CD8-positive, alpha-beta T cell (primary cell): ENCODE measurements at places on chromosomes 2 and 18.
A peak's percentile ranks its signal among the peaks of the same experiment; 100 is the strongest.

DNA sequence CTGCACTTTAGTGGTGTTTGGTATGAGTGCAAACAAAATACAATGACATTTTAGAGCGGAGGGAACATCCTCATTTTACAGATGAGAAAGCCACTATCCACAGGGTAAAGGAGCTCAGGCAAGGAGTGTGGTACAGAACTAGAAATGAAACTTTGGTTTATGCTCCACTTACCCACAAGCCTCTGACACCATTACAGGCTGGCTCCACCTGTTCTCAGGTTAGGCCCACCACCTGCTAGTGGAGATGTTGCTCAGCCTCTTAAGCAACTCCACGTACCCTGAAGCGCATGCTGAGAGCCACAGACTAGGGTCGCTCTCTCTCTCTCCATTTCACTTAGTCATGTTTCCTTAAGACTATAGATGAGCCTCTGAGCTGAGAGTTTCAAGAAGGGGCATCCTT, 130.0 kb downstream of the MBD2 start:
- no peak for DNase-seq

DNA sequence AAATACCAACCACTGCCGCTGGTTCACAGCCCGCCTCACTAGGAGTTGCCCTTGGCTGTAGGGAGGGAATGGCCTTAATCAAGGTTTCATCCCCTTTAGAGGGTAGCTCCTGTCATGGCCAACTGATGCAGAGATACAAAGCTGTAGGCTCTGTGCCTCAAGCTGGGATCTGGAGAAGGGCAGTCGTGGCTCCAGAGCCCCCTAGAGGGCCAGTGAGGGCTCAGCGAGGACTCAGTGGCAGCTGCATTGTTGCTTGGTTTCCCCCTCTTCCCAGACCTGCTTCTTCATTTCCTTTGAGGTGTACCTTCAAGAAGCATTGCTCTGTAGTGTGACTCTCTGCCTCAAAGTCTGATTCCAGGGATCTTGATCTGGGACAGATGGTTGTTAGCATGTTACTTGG, 302.1 kb downstream of the LPIN1 start:
- DNase-seq, result no peak

- DNase-seq, result no peak
These were observed 121.8 kb downstream of the NXPH2 start for GRCh38 chr2:138658187-138658894.

- no peak for DNase-seq
These were observed 94.8 kb upstream of the THOC1 start for GRCh38 chr18:362311-363290.

- no peak for DNase-seq
These were observed 208.4 kb downstream of the TNS1 start for GRCh38 chr2:217794133-217794986.

GRCh38 chr2:84694088-84694622, 177.9 kb downstream of the DNAH6 start:
- DNase-seq, result peak; percentile 20

DNA sequence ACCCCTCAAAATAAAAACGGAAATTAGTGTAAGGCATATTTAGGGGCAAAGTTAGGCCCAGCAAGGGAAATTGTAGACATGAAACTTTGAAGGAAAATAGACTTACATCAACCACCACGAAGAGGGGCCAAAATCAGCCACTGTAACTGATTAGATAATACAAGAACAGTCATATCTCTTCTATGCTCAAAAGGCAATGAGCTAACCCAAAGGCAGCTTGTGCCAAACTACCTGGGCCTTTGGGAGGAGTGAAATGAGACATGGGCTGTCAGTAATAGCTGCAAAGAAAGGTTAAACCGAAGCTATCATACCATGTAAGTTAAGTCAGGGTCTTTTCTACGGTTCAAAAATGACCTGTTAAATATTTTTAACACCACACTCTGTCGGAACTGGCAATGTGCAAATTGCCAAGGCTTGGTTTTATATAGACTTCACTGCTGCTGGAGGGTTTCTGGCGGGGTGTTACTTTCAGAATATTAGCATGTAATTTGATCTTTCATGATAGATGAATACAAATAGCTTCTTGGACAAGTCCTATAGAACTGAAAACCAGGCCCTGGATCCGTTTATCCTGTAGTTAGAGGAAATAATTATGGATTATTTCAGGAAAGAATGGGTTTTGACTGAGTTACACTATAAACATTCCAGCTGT, 69.6 kb downstream of the ACVR1 start:
- DNase-seq, result no peak

GRCh38 chr18:12470382-12471075, 62.8 kb downstream of the PRELID3A start:
- no peak for DNase-seq

DNA sequence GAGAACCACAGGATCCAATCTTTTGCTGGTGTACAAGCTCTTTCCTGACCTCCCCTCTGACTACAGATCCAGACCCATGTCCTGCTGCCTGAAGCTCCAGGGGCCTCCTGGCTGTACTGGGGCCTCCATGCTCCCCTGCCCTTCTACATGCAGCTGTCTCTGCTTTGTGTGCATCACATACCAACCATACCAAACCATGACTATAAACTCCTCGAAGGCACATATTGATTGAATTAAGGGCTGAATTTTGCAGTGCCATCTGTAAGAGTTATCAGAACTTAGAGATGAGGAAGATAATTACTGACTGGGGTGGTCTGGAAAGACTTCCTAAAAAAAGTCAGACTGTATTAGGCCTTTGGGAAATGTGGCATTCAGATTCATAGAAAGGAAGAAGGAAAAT, 139.9 kb upstream of the CXCR4 start:
- no peak for DNase-seq

- DNase-seq, result no peak
These were observed 12.9 kb upstream of the EPAS1 start for GRCh38 chr2:46284260-46284659.

GRCh38 chr18:59383851-59384250, 24.8 kb upstream of the LMAN1 start:
- no peak for DNase-seq

- no peak for DNase-seq
These were observed 178.2 kb downstream of the LOXHD1 start for GRCh38 chr18:46478796-46479195.

- DNase-seq, result no peak
These were observed 992.3 kb upstream of the FANCL start for GRCh38 chr2:59233448-59233847.

- DNase-seq, result no peak
These were observed 16.0 kb downstream of the CD28 start for GRCh38 chr2:203722411-203722810.

DNA sequence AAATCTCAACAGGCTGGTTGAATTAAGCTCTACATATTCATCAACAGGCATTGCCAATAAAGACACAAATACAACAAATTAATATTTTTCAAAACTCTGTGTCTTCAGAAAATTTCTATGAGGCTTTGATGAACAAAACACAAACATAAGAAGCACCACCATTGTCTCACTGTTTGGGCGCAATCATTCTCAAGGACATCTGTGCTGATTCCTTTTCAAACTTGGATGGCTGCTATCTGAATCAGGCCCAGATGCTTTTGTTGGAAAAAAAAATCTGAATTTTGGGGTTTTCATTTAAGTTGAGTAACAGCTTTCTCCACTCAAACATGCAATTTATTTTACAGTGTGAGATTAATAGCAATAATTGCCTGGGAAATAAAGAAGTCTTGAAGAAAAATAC, 173.8 kb downstream of the NRXN1 start:
- no peak for DNase-seq

GRCh38 chr2:69081001-69081580, 68.1 kb downstream of the ANTXR1 start:
- no peak for DNase-seq

GRCh38 chr2:108594982-108595464, 60.8 kb downstream of the LIMS1 start:
- no peak for DNase-seq

- no peak for DNase-seq
These were observed 168.7 kb downstream of the NRXN1 start for GRCh38 chr2:50863218-50863617.

GRCh38 chr2:102301867-102302362, 9.4 kb upstream of the IL1RL1 start:
- DNase-seq, result peak; percentile 51

GRCh38 chr18:2900684-2901422, 54.0 kb downstream of the EMILIN2 start:
- DNase-seq, result no peak

- no peak for DNase-seq
These were observed at the start of gene ACTG2 for GRCh38 chr2:73892631-73893329. Gene ACTG2, plus strand, starts transcription at chr2:73893008. Its CDS starts 8,304 bp downstream, at chr2:73901312.

DNA sequence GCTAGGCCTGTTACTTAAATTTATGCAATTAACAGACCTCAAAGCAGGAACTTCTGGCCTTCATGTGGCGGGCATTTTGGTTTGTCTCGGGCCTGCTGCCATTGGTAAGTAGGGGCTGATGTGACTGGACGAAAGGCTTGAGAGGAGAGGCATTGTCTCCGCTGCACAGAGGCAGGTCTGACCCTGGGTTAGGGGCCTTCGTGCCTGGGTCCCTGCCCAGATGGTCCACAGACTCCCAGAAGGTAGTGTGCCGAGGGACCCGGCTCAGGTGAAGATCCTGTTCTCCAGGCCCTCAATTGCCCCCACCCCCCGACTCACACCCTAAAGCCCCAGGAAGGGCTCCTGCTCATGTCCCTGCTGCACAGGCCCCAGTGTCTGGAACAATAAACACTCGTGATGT, 764.9 kb downstream of the TMEM182 start:
- DNase-seq, result no peak

DNA sequence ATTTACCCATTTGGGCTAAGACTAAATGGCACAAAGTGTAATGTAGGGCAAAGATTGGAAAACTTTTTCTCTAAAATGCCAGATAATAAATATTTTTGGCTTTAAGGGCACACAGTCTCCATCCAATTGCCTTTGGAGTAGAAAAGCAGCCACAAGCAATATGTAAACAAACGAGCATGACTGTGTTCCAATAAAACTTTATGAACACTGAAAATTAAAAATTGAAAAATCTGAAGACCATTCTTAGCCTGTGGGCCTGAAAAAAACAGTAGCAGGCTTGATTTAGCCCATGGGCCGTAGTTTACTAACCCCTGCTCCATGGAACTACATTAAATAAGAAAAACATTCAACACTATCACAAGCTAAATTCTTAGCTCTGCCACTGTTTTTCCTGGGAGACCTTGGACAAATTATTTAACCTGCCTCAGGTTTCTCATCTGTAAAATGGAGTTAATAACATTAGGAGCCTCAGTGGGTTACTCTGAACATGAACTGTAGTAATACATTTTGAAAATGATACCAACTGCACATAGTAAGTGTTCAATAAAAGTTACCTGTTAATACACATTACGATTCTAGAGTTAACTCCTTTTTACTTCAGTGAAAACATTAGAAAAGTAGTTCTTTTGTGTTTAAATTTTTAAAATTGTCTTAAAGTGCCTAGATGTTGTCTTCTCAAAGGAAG, 1.3 kb downstream of the IFIH1 start:
- DNase-seq, result no peak

DNA sequence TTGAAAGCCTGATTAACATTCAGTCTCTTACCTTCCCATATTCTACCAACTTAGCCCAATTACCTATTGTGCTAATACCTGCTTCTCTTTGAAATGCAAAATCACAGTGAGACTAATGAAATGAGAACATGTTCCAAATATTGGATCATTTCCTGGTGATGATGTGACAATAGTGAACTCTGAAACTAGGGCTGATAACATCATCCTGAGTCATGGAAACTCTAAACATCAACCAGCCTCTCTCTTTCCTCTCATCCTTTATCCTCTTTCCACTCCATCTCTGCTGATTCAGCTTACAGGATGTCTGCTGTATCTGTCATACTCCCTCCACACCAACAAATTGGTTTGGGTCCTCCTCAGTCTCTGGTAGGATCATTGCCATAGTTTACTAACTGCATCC, 98.8 kb upstream of the NCKAP5 start:
- no peak for DNase-seq

DNA sequence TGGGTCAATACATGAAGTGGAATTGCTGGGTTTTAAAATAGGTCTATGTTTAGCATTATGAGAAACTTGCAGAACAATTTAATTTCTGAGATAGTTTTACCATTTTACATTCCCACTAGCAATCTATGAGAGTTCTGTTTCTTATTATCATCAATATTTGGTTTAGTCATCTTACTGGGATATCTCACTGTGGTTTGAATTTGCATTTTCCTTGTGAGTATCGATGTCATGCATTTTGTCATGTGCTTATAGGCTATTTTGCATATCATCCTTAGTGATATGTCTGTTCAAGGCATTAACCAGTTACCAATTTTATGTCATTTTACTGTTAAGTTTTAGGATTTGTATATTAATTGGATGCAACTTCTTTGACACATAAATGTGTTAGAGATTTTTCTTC, 204.4 kb downstream of the MCFD2 start:
- DNase-seq, result no peak

GRCh38 chr2:223008162-223008561, 43.8 kb upstream of the KCNE4 start:
- no peak for DNase-seq

- peak; percentile 16 for DNase-seq
These were observed 6.8 kb upstream of the PXDN start for GRCh38 chr2:1750933-1751766.
